NCI-H526 treated with DMSO at 0.1 percent for 48 hours (cell line): ENCODE measurements at places on chromosomes 4 and X.

GRCh38 chrX:73562984-73563737 lies at the start of gene CHIC1:
TSS of gene CHIC1 (plus strand) at chrX:73563197. CDS start at chrX:73563285, 88 bp downstream.
- peak; percentile 62 for DNase-seq

DNA sequence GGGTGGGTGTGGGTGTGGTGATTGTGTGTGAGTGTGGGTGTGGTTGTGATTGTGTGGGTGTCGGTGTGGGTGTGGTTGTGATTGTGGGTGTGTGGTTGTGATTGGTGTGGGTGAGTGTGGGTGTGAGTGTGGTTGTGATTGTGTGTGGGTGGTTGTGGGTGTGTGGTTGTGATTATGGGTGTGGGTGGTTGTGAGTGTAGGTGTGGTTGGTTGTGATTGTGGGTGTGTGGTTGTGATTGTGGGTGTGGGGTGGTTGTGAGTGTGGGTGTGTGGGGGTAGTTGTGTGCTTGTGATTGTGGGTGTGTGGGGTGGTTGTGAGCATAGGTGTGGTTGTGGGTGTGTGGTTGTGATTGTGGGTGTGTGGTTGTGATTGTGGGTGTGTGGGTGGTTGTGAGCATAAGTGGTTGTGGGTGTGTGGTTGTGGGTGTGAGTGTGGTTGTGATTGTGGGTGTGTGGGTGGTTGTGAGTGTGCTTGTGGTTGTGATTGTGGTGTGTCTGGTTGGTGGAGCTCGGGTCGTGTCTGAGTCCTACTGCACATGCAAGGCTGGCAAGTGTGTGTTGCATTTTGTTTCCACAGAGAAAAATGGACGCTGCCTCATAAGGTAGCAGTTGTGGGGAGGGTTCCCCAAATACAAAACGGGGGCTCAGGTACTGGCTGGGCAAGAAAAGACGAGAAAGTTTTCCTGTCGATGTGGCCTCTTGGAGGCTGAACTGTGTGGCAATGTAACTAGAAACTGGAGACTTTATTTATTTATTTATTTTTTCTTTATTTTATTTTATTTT lies 116.7 kb downstream of the UBE2K start:
- DNase-seq: no peak

DNA sequence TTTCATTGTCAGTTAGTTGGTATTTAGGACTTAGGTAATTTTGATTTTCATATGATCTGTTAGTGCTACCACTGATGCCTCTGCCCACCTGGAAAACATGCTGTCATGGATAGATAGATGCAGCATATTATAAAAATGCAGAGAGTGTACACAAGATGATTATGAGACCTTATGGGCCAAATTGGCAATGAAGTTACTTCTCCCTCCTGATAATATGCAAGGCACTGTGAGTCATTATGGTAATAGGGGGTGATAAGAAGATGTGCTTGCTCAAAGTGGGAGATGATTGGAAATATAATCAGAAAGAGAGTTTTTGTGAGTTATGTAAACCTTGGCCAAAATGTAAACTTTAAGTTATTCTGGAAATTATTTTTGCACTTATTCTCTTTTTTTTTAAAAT lies 56.6 kb upstream of the RHOH start:
- no peak for DNase-seq

- DNase-seq: no peak
These were observed 329.2 kb downstream of the INPP4B start for GRCh38 chr4:142516686-142517526.

DNA sequence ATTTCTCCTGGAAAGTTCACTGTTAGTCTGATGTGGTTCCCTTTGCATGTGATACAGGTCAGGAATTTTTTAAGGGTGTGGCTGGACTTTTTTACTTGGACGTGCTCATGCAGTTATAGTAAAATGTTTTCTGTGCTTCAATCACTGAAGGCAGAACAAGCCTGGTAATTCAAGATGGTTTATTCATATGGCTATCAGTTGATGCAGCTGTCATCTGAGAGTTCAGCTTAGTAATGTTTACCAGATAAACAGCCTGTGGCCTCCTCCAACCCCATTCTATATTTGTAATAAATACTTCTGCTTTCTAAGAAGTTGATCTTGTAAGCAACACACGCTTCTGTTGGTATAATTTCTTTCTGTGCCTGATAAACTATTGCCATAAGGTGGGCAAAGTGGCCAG lies 2105.9 kb downstream of the ARAP2 start:
- no peak for DNase-seq

DNA sequence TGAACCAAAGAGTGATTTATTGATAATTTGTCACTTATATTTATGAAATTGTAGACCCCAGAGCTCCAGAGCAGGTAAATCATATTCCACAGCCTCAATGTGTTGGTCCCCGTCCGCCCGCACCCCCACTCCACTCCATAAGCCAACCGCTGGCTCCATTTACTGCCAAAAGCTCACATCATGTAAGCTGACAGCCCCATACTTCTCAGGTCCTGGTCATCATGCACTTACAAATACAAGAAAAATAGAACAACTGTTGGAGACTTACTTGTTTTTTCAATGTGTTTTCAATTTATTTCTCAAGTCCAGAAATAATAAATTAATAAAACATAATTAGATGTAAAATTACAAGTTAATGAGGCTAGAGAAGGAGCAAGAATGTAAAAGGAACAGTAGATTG lies 235.7 kb upstream of the HAND2 start:
- no peak for DNase-seq

DNA sequence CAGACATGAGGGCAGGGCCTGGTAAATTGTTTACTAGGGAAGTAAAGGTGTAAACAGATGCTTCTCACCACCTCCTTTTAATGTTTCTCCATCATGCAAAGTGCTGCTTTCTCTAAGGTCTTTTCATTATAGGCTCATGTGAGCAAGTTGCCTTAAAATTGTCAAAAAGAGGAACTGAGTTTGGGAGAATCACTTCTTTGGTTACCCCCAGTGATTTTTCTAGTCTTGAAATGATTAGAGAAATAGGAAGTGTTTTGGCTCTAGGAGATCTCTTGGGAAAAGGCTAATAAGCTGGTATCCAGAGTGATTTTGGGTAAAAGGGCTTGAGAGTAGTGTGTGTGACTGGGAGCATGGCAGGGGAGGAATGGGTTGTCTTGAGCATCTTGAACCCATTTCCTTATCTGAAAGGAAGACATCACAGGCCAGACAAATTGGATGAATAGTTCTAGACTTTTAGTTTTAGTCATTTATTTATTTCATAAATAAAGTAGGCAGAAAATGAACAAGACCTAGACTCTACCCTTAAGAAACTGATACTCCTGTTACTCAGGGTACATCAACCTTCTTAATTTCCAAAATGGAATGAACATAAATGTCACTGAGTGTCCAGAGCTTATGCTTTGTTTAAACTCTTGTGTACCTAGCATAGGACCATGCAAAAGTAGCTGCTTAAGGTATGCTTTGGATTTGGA lies 14.2 kb downstream of the GRPR start:
- DNase-seq: no peak

- DNase-seq: peak; percentile 87
These were observed at the start of gene GEMIN8 for GRCh38 chrX:14029425-14030173. TSS of gene GEMIN8 (minus strand) at chrX:14029892. CDS start at chrX:14021478, 8,414 bp downstream.

- no peak for DNase-seq
These were observed 1157.2 kb upstream of the ADGRL3 start for GRCh38 chr4:60042941-60043340.

DNA sequence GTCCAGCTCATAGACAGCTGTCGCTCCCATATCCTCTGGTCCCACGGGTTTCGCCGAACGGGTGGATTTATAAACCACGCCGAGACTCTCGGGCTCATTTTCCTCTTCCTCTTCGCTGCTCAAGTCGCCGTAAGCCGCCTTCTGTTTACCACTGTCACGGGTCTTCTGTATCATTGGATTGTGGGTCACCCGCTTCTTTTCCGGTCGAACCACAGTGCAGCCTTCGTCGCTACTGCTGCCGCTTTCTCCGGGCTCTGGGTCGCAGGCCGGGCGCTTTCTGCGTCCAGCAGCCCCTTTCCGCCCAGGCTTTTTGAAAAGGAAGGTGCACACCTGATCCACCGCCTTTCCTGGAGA lies 311 bp downstream of the RNF113A start:
- peak; percentile 45 for DNase-seq

GRCh38 chr4:157217708-157218107 lies 2.8 kb upstream of the GRIA2 start:
- DNase-seq: peak; percentile 25

GRCh38 chr4:7506119-7506518 lies 71.4 kb upstream of the PSAPL1 start:
- DNase-seq: no peak

GRCh38 chr4:2394528-2394927 lies 23.9 kb downstream of the ZFYVE28 start:
- no peak for DNase-seq
